ENCODE measurements at places on chromosomes 13 and 19.

DNA sequence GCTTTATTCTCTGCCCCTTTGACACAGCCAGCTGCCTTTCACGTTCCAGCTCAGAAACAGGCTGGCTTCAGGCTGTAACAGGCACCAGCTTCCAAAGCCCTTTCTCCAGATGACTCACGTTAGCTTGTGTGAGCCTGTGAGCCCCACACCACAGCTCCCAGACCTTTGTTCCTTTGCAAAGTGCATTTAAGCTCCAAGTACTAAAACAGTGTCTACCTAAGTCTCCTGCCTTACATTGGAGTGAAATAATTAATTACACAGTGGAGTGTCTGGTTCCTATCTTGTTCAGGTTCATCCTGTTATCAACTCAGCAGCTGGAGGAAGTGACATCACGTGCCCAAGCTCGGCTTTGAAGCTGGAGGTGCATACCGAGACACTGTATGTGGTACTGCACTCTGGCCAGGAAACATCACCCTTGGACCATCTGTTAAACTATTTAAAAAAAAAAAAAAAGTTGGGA, 475.8 kb downstream of the FOXO1 start:
- peak; percentile 75 for DNase-seq

DNA sequence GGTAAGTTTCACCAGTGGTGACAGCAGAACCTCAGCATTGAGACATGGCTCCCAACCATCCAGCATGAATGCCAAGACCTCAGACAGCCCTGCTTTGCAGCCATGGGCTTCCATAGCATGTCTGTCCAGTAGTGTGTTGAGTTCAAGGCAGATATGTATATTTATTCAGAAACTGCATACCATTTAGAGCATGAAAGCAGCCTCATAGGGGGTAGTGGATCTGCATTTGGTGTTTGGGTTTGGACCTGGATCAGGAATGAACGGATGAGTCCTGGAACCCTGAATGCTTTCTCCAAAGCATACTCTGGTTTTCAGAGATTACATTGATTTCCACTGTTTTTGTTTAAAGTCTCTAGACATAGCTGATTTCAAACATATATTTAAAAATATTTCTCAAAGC, 114.3 kb downstream of the ESD start:
- DNase-seq, result no peak

- DNase-seq, result no peak
These were observed 263.0 kb downstream of the B3GLCT start for GRCh38 chr13:31462766-31463165.

DNA sequence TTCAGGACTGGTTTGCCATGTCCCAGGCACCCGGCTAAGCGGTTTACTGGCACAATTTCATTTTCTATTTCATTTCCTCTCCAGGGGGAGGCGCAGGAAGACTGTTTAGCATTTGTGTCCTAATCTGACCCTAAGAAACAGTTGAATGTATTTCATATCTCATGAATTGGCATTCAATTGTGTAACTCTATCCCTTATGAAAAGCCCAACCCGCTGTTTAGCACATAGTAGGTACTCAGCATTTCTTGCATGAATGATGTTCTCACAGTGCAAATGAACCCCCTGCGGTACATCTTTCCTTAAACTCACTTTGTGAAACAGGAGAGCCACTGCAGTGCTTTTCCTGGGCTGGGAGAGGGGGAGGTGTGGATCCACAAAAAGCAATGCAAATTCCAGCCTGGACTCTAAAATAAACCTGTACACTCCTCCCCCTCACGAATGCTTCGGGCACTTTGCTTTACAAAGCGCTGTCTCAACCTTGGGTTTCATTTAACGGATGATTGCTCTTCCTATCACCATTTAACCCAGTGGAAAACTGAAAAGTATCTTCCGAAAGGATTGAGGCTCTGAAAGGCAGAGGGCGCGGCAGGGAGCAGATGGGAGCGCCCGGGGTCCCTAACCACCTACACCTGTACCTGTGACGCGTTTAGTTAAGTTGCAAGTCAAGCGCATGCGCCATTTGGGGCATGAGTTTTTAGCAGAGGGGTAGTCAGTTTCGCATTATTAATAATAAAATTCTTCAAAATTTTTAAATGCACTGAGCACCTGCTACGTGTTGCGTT, 1.2 kb upstream of the EEF2 start:
- DNase-seq, result peak; percentile 83

GRCh38 chr13:113881614-113882266, 17.9 kb upstream of the GAS6 start:
- DNase-seq, result no peak

GRCh38 chr19:610801-611480, 21.3 kb downstream of the HCN2 start:
- peak; percentile 70 for DNase-seq

GRCh38 chr19:29517412-29517811, 8.4 kb upstream of the VSTM2B start:
- DNase-seq, result no peak

DNA sequence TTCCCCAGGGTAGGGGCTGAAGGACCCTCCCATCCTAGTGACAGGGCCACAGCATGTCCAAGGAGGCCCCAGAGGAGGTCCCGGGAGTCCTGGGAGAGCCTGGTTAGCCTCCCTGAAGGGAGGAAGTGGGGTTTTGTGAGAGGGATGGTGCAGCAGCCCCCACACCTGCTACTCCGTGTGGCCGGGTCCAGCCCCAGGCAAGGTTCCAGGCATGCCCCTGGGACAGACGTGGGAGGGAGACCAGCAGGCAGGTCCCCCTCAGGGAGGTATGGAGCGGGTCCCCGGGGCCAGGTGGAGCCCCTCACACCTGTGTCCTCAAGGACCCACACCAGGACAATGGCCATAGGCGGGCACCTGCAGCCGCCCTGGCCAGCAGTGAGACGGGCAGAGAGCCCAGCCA, 1.9 kb upstream of the F7 start:
- DNase-seq, result no peak

DNA sequence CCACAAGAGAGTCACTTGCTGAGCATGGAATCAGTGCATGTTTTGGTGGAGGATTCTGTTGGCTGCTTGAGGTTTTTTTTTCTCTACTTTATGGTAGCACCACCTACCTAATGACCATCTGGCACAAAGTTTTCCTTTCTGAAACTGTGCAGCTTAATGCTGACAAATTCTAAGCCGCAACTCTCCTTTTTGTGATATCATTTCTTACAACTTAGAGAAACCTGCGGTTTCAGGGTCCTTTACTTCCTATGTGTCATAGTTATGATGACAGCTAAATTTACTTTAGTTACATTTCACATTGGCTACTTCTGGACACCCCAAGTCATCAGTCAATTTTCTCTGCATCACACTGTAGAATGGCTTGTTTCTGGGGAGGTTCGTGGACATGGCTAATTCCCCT, 115.4 kb upstream of the TMTC4 start:
- DNase-seq, result no peak

- no peak for DNase-seq
These were observed 420.5 kb downstream of the DIAPH3 start for GRCh38 chr13:59743195-59743594.

DNA sequence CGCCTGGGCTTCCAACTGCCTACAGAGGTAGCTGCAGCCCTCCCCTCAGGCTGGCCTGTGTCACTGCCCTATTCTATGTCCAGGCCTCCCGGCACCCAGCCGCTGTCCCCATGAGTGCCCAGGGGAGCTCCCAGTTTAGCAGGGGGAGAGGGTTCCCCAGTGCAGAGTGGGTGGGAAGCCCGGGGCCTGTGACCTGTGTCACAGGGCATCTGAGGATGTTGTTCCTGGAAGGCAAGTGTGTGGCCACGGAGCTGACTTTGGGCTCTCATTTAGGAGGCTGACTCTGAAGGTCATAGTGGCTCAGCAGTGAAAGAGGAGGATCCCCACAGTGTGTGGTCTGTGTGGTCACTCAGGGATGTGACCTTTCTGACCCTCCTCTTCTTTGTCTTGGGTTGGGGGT, 25.1 kb downstream of the PPP1R37 start:
- no peak for DNase-seq

DNA sequence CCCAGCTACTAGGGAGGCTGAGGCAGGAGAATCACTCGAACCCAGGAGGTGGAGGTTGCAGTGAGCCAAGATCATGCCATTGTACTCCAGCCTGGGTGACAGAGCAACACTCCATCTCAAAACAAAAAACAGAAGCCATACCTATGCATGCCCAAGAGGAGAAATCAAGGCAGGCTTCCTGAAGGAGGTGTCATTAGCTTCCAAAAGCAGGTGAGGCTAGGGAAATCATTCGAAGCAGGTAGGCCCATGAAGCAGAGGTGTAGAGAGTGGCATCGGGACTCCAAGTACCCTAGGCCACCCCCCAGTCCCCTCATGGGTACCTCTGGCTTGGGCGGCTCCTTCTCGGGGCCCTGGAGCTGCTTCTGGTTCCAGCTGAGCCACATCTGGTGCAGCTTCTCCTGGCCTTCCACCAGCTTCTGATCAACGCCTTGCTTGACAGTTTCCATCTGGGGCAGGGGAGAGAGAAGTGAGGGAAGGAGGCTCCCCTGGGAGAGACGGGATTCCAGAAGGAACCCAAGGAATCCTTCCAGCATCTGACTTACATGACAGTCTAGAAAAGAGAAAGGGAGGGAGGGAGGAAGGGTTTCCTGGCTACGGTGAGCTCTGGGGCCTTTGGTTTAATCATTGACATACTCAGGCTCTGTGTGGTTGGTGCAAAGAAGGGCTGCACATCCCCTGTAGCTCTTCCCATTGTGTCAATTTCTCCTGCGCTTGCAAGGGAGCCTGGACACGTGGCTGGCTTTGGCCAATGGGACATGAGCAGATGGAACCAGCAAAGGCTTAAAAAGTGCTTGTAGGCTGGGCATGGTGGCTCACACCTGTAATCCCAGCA, 13.1 kb upstream of the TICAM1 start:
- no peak for DNase-seq

DNA sequence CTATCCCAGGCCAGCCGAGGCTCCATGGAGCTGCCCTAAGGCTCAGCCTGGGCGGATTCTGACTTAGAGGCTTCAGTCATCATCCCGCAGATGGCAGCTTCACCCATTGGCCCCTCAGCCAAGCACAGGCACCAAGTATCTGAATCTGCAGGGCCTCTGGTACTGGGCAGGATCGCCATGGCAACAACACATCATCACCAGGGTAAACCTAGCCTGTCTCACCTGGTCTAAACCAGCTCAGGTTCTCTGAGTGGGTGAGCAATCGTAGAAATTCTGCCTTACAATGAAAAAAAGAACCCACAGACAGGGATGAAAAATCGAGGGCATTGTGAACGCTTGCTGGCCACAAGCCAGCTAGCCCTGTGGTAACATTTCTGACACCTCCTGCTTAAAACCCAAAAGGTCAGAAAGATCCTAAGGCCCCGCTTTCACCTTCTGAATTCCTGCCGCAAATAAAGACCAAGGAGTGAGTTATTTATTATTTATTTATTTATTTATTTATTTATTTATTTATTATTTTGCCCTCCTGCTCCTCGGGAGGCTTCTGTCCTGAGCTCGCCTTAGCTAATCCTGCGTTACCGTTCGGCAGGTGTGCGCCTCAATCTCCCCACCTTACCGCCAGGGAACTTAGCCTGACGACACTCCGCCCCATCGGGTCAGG, 12.0 kb upstream of the CEACAM21 start:
- DNase-seq, result peak; percentile 90

GRCh38 chr13:93398167-93399035, 171.8 kb downstream of the GPC6 start:
- DNase-seq, result no peak

- peak; percentile 51 for DNase-seq
These were observed 3.7 kb downstream of the FUZ start for GRCh38 chr19:49809160-49809940.

DNA sequence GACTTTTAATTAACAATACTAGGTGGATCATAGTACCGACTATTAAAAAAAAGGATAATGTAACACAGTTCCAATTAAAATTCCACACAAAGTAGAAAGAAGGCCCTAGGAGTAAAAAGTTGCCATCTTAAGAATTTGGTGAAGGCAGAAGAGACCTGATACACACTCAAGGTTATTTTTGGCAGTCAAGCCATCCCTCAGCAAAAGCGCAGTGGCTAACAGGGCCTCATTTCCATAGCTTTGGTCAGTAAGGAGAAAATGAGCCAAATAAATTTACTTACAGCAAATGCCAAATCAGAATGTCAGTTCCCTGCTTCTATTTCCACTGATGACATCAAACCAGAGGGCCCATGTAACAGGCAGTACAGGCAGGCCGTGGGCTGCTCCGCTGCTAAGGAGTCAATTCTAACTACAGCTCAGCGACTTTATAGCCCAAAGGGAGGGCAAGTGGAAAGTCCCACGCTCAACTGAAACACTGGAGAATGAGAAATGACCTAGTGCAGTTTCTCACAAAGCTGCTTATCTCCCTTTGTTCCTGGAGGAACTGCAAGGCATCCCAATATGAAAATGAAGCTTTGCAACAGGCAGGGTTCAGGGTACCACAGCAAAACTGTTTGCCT, 6.3 kb downstream of the ARGLU1 start:
- peak; percentile 46 for DNase-seq

Data from CD4-positive, alpha-beta T cell treated with Interleukin-4 for 4 hours (primary cell).